ENCODE measurements at places on chromosomes 2 and 18.

- no peak for DNase-seq
Measured at GRCh38 chr2:11710210-11710609, 36.2 kb upstream of the LPIN1 start.

DNA sequence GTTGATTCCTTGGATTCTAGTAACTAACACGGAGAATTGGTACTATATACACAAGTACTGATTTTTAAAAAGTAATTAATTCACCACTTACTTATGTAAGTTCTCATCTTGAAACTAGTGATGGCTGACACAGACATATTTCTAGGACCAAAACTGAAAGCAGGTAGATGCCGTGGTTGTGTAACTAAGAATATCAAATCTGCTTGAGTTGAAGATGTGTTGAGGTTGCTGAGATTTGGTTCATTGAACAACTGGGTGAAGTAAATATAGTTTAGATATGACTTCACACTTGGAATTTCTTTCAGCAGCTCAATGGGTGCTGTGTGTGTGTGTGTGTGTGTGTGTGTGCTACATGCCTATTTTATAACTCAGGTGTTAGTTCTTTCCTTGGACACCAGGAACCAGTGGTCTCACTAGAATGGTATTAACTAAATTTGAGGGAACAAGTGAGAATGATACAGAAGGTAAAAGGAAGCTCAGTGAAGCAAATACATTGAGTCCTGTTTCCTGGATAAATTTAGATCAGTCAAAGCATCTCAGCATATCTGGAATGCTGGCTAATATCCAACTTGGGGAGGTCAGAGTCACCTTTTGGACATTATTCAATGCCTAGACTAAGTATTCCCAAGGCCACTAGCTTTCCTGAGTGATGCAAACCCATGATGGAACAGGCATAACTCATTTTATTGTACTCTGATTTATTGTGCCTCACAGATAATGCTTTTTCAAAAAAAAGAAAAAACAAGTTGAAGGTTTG lies 110.7 kb upstream of the ZEB2 start:
- no peak for DNase-seq

GRCh38 chr2:190626641-190627210 lies 22.2 kb upstream of the NAB1 start:
- DNase-seq = no peak

- no peak for DNase-seq
Measured at GRCh38 chr2:149375801-149376361, 45.5 kb downstream of the LYPD6 start.

- DNase-seq = no peak
Measured at GRCh38 chr2:168245074-168245825, 2.1 kb downstream of the STK39 start.

Measured in thoracic aorta (tissue), 2 donors.